ENCODE measurements at places on chromosomes 2 and 18.
A peak's percentile ranks its signal among the peaks of the same experiment; 100 is the strongest.

DNA sequence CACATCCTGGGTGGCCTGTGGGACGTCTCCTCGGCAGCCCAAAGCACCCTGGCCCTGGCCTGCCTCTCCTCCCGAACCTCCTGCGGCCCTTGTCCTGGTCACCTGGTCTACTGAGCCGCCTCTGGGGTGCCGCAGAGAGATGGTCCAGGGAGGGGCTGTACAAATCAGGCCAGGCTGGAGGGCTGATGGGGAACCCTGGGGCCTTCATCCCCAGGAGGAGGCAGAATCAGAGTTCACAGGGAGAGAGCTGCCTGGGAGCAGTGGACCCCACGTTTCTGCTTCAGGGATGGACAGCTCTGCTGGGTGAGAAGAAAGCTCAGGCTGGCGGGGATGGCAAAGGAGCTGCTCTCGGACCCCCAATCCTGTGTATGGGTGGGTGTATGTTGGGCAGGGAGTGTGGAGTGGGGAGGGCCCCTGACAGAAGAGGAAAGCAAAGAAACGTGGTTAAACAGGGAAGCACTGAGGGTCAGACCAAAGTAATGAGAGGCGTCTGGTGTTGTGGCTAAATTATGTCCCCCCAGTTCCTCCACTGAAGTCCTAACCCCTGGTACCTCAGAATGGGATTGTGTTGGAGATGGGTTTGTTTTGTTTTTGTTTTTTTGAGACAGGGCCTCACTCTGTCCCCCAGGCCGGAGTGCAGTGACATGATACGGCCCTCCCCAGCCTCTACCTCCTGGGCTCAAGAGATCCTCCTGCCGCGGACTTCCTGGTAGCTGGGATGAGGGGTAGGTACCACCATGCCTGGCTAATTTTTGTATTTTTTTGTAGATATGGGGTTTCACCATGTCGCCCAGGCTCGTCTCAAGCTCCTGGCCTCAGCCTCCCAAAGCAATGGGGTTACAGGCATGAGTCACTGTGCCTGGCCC is 73.4 kb upstream of the SMAD7 start:
- DNase-seq, result no peak

DNA sequence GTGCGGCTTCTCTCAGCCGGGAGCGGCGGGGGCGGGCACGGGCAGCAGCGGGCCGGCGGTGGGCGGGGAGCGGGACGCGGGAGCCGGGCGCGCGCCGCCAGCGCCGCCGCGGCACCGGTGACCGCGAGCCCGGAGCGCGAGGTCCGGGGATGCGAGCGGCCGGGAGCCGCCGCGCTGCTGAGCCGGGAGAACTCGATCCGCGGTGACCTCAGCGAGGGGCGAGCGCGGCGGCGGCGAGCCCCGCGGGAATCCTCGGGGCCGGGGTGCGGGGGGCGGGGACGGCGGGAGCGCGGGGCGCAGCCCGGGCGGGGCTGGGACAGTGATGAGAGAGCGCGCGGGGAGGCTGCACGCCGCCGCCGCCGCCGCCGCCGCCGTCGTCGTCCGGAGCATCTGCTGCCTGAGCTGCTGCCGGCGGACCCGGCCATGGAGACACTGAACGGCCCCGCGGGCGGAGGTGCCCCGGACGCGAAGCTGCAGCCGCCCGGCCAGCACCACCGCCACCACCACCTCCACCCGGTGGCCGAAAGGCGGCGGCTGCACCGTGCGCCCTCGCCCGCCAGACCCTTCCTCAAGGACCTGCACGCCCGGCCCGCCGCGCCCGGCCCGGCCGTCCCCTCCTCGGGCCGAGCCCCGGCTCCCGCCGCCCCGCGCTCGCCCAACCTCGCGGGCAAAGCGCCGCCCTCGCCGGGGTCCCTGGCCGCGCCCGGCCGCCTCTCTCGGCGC is at the start of gene MTCL1:
Gene MTCL1, plus strand, starts transcription at position 319 of the 723 bp plus-strand sequence. Its CDS starts 105 bp downstream, at position 424.
- no peak for DNase-seq

DNA sequence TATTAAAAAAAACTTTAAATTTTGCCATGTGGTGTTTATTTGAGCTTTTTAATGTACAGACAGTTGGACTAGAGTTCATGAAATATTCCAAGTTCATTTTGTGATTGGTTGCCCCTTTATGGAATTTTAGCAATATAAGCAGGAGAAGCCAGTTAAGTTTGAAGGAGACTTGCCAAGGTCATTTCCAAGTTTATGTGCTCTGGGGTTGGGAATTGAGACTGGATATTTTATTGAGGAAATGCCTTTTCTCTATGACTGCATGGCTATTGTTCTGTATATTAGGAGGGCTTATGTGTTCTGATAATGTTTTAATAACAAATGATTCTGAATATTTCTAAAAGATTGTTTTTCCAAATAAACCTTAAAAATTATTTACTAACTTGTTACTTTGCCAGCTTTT is 67.0 kb upstream of the TCF4 start:
- DNase-seq, result no peak

DNA sequence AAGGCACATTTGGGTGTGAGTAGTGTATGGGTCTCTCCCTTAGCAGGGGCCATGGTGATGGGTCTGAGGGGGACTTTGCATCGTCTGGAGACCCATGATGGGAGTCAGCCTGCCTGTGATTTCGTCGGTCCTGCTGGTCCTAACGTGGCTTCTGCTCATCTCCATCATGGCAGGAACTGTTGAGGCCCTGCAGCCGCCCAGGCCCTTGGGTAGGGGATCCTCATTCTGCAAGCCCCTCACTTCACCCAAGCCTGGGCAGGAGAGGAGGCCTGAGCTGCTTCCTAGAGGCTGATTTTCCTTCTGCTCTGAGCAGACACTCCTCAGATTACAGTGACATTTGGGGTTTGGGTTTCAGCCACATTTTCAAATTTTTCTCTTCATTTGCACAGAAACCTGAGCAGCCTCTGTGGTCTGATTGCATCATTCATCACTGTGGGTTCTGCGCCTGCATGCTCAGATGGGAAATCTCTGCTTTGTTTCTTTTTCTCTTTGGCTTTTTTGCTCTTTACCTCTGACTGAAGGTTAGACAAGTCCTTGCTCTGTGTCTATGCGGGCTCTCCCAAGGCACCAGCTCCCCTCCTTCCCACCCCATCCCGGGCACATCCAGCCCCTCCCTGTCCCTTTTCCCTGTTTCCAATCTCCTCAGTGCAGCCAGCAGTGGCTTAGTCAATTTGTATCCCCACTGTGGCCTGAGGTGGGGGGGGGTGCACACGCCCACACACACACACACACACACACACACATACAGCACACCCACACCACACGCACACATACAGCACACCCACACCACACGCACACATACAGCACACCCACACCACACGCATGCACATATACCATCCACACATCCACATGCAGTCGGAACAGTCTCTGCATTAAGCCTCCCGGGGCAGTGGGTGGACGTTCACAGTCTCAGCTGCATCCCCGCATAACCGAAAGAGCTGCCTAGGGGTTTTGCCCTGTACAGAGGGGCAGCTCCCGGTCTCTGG is 305.4 kb upstream of the HS6ST1 start:
- peak; percentile 26 for DNase-seq

DNA sequence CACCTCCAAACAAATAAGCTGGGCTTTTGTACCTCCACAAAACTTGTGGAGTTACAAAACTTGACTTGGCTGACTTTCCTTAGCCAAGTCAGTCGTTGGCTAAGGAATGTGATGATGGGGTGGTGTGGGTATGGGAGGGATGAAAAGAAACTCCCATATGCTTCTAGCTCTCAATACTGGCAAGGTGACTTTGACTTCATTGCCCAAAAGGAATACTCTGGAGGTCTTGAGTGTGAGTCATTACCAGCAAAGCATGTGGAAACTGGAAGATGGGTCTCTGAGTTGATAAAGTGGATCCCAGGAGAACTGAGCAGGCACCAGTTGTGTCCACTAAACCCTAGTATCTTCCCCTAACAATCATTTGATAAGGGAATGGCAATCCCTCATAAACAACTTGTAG is 226.7 kb downstream of the GULP1 start:
- no peak for DNase-seq

GRCh38 chr2:224223851-224224555 is 177.9 kb downstream of the FAM124B start:
- DNase-seq, result no peak

GRCh38 chr2:241853651-241854341 is 4.9 kb downstream of the PDCD1 start:
- DNase-seq, result peak; percentile 16

GRCh38 chr2:203164311-203164935 is 74.4 kb upstream of the CYP20A1 start:
- DNase-seq, result no peak

- no peak for DNase-seq
Observed at GRCh38 chr2:3162442-3163077, 215.1 kb downstream of the EIPR1 start.

GRCh38 chr18:63511285-63511684 is 30.9 kb upstream of the SERPINB12 start:
- no peak for DNase-seq

- no peak for DNase-seq
Observed at GRCh38 chr2:33238111-33238510, 238.3 kb upstream of the RASGRP3 start.

- DNase-seq, result no peak
Observed at GRCh38 chr2:232574674-232575403, 24.4 kb downstream of the EIF4E2 start.

DNA sequence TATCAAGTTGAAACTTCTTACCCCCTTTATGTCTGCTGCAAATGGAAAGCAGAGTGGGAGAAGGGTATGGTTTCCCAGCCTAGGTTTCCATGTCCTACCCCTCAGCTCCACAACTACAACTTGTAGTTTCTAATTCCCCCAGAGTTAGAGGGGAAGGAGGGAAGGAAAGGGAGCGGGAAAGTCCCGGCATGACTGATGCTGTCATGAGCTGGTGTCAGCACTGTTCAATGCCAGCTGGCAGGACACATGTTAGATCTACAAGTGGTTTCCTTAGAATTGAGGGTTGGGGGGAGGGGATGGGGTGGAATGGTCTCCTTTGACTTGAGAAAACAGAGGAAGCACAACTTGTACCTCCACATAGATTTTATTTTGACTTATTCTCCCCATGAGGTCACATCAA is 194.0 kb downstream of the MBD2 start:
- no peak for DNase-seq

DNA sequence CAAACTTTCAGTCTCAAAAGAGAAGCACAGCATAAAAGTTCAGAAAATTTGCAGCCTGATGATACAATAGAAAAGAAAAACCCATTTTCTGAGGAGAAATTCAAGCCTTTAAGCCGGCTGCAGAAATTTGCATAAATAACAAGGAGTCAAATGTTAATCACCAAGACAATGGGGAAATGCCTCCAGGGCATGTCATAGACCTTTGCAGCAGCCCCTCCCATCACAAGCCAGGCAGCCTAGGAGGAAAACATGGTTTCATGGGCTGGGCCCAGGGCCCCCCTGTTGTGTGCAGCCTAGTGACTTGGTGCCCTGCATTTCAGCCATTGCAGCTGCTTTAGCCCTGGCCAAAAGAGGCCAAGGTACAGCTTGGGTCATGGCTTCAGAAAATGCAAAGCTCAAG is 54.1 kb upstream of the CAVIN2 start:
- DNase-seq, result no peak

DNA sequence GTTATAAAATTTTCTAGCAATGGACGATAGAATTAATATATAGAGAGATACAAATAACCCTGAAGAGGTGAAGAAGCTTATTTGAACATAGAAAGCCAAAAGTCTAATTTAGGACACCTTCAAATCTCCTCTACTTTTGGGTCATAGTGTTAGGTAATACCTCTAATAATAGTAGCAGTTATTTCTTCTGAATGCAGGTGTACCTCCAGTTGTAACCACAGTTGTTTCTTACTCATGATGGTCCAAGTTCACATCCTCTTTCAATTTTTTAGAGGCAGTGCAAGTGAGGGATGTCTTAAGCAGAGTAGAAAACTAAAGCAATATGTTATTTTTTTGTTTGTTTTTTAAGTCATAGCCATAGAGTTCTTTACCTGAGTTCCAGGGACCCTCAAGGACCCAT is 429.5 kb downstream of the CCDC85A start:
- no peak for DNase-seq

DNA sequence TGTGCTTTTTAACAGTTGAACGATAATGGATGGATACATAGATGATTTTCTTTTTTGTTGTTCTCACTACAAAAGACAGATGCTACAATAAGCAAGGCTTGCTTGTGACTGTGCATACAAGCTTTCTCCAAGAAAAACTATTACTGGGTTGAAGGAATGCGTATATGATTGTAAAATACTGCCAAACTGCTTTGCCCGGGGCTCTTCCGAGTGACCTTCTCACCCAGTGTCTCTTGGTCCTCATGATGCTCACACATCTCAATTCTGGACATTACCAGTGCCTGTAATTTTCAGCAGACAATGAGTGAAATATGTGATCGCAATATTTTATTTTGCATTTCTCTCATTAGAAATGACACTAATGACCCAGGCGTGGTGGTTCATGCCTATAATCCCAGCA is 35.9 kb downstream of the INPP5D start:
- no peak for DNase-seq

GRCh38 chr2:31248139-31248538 is 14.2 kb downstream of the EHD3 start:
- no peak for DNase-seq

- no peak for DNase-seq
Observed at GRCh38 chr2:28382755-28383154, 9.9 kb upstream of the FOSL2 start.

DNA sequence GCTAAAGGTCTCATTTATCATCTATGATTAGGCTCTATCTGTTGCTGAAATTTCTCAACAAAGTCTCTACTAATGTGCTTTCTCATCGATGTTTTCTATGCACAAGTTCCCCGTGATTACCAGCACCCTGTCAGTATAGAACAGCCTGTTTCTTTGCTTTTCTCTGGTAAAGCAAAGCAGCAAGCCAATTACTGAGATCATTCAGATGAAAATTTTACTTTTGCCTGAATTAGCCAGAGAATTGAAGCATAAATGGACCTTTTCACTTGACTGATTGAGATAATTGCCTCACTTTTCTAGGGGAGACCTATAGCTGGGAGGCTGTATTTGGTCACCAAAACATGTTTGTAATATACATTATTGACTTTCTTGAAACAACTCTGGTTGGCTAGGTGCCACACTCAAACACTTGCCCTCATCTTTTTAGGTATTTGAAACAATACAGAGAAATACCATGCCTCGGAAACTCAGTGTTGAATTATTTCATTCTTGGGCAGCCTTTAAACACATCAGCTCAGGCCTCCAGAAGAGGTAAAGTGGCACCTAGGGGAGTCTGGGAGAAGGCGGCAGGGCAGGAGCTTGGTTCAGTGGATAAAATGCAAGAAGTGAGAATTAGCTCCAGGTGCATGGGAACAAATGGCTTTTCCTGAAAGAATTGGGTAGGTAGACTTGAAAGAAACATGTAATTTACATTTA is 96.2 kb downstream of the GALNT3 start:
- DNase-seq, result no peak

DNA sequence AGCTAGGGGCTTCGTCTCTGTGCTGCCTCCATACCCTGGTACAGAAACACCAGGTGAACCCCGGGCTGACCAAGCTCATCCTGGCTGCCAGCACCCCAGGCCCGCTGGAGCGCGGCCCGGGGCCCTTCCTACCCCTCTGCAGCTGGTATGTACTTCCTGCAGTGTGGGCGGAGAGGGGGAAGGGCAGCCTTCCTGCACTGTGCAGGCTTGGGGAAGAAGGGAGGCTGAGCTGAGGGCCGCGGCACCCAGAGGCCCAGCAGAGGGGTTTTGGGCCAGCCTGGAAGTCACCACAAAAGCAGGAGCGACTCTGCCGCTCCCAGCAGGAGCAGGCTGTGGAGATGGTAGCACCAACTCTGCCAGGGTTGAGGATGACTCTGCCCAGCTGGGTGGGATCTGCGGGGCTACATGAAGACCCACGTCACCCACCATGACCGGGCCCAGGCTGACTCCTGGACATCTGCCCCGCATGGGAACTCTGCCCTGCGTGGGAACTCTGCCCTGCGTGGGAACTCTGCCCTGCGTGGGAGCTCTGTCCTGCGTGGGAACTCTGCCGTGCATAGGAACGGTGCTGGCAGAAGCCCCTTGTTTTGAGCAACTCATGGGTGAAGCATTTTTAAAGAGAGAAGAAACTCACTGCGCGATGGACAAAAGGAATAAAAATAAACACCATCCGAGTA is 273.3 kb downstream of the NDUFA10 start:
- peak; percentile 49 for DNase-seq
